ENCODE measurements at places on chromosomes 1 and 21.

DNA sequence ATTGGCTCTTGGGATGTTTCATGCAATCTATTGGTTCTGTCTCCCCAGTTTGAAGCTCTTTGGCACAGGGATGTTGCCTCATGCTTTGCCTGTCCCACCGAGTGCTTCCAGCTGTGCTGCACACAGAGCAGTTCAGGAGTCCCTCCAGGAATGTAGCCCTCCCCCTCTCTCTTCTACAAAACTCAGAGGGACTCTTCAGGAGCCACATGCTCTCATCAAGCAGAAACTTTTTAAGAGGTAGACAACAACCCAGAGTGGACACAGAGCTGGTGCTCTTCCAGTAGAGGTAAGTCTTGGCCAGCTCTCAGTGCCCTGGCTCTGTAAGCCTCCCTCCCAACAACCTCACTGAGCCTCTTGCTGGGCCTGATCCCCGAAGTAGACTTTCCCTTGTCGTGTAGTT, 11.6 kb upstream of the ZNF697 start:
- no peak for DNase-seq

DNA sequence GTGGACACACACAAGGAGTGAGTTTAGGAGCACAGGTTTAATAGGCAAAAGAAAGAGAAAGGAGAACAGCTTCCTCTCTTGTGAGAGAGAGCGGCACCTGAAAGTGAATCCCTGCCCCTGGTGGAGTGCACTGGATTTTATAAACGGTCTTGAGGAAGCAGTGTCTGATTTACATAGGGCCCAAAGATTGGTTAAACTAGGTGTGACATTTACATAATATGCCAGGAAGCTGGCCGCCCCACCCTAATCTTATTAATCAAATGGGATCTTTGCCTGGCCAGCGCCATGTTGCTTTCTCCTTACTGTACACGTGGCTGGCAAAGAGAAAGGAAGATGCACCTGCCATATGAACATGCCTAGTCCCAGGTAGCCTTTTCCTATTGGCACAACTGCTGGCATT, 38.7 kb downstream of the CFH start:
- DNase-seq, result no peak

DNA sequence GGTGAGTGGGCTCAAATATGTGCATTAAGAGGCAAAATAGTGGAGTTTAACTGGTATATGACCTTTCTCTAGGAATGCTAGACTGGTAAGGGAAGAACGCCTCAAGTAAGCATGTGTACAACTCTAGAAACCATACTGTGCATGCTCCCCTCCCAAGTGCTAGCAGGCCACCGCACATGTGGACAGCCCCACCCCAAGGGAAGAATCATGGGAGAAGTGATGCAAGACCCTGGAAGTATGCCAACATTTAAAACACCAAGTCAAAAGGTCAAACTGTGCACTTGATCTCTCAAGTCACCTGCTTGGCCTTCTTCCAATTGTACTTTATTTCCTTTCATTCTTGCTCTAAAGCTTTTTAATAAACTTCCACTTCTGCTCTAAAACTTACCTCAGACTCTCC, 120.4 kb downstream of the WDR3 start:
- no peak for DNase-seq

GRCh38 chr1:155931332-155932038, 2.7 kb downstream of the KHDC4 start:
- no peak for DNase-seq

DNA sequence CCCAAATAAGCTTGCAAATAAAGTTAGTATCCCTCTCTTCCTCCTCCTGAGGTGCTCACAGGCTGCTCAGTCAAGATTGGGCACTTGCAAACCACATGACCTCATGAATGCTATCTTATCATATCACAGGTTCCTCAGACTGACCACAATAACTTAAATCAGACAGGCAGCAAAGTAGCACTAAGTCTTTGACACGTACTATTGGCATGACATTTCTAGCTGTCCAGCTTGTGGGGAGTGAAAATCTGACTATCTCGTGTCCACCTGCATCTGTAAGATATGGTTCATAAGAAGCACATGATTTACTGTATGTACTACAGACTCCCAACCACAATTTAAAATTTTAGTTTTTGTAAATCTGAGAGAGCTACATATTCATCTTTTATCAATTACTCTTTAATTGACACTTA, 58.0 kb upstream of the GFI1 start:
- DNase-seq, result no peak

- DNase-seq, result no peak
Observed at GRCh38 chr1:26021647-26022403, at the start of gene EXTL1. EXTL1 (plus strand) TSS chr1:26021775; CDS start chr1:26022647, 872 bp downstream.
